ENCODE measurements at places on chromosomes 5 and 9.

DNA sequence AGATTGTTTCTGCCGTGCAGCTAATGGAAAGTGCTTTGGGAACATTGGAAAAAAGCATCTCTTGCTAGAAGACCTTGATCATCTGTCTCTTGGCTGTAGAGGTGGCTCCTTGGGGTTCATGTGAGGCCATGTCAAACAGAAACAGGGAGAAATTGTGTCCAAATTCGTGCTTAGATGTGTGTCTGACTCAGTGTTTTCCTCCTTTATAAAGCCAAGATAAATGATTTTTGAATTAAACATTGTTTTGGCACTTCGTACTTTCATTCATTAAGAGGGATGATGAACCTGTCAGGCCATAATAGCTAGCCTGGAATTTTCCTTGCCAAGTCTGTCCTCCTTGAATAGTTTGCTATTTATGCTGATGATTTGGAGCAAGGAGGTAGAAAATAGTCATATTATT is 143.8 kb downstream of the FBXL7 start:
- DNase-seq = no peak

DNA sequence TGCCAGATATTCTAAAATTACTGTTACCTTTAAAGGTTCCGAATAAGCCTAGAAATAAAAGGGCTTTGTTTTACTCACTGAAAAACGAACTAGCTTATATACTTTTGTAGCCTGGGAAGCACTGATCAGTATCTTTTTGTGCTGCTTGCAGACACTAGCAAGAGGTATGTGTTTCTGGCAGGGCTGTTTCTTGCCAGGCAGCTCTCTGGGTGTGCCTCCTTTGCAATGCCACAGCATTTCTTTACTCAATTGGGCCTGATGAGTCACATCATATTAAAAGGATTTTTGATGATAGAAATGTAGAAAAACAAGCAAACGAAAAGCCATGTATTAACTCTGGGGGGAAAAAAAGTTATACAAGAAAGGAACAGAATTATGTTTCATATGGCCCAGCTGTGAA is 35.6 kb downstream of the CD180 start:
- no peak for DNase-seq

- no peak for DNase-seq
Measured at GRCh38 chr9:101848485-101848919, 110.1 kb upstream of the GRIN3A start.

GRCh38 chr9:105176194-105176593 is 68.3 kb upstream of the SLC44A1 start:
- no peak for DNase-seq

- no peak for DNase-seq
Measured at GRCh38 chr9:81035171-81035570, 654.2 kb downstream of the TLE1 start.

- DNase-seq = no peak
Measured at GRCh38 chr9:20474496-20474895, 147.8 kb downstream of the MLLT3 start.

DNA sequence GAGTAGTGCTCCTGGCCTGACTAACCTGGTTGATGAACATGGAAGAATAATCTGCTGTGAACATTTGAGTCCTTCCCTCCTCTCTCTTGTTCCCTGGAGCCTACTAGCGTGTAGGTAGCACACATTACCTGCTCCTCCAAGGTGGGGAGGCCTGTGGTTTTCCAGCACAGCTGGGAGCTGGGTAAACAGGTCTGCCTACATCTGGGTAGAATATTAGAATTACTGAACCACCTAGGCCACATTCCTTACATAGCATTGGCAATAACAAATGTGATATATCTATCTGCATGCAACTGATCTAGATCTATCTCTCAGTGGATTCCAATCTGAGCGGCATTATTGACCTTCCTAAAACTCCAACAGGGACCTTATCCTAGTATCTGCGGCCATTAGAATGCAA is 151.0 kb upstream of the ZNF366 start:
- DNase-seq = no peak

- no peak for DNase-seq
Measured at GRCh38 chr5:82522897-82523296, 244.7 kb upstream of the RPS23 start.

DNA sequence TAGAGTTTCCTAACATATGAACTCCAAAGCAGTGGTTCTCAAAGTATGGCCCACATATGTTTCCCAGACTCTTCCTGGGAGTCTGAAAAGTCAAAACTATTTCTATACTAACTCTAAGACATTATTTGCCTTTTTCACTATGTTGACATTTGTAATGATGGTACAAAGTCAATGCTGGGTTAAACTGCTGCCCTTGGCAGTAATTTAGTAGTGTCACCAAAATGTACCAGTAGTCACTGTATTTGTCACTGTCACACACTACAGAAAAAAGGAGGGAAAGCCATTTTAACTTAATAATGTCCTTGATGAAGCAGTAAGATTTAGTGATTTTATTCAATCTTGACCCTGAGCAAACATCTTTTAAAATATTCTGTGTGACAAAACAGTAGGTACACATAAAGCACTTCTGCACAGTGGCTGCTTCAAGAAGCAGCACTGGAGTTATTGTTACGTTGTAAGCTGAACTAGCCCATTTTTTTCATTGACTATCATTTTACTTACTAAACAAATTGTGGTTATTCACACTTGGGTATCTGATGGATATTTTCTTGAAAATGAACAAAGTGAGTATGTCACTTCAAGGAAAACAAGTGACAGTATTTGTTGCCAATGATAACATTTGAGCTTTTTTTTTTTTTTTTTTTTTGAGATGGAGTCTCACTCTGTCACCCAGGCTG is 90.3 kb downstream of the NR6A1 start:
- no peak for DNase-seq

DNA sequence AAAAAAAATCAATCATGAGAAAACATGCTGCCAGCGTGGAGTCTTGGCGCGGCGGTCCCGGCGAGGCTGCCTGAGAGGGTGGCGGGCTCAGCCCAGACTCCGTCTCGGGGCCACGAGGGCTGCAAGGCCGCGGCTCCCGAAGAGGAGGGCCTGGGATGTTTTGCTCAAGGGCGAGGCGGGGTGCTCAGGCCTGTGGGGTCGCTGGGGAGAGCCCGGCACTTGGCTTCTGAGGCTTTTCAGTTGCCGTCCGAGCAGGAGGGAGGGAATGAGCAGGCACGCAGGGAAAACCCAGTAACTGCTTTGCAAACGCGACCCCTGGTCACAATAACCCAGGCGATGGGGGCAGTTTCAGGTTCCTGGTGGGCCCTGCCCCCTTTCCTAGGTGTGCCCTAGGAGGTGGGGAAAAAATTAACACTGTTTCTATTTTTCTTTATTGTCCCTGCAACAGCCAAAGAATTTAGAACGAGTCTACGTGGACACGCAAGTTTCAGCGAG is 3.2 kb upstream of the IRX2 start:
- no peak for DNase-seq

DNA sequence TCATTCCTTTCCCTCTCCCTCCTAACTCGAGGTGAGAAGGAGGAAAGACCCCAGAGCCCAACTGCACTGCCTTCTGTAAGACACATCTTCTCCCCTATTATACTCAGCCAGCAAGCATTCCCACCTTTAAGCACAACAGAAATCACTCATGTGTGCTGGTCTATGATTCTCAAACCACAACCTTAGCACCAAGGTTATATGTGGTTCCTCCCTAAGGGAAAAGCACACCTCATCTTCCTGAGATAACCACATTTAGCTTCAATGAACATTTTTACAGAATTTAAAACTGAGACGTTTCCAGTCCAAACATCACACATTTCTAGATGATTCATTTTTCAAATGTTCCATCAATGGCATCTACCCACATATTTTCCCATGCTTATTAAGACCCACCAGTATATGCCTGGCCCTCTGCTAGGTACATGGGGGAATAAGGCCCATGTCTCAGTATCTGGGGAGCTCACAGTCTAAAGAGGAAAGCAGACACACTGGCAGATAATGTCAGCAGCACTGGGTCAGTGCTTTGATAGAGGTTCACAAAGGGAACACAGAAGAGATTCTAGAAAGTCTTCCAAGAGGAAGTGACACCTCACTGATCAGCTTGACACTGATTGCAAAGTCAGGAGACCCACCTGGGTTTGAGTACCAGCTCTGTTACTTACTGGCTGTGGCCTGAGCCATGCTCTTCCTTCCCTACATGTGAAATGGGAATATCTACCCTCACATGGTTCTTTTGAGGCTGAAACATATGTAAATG is 245.4 kb downstream of the DENND1A start:
- DNase-seq = no peak

DNA sequence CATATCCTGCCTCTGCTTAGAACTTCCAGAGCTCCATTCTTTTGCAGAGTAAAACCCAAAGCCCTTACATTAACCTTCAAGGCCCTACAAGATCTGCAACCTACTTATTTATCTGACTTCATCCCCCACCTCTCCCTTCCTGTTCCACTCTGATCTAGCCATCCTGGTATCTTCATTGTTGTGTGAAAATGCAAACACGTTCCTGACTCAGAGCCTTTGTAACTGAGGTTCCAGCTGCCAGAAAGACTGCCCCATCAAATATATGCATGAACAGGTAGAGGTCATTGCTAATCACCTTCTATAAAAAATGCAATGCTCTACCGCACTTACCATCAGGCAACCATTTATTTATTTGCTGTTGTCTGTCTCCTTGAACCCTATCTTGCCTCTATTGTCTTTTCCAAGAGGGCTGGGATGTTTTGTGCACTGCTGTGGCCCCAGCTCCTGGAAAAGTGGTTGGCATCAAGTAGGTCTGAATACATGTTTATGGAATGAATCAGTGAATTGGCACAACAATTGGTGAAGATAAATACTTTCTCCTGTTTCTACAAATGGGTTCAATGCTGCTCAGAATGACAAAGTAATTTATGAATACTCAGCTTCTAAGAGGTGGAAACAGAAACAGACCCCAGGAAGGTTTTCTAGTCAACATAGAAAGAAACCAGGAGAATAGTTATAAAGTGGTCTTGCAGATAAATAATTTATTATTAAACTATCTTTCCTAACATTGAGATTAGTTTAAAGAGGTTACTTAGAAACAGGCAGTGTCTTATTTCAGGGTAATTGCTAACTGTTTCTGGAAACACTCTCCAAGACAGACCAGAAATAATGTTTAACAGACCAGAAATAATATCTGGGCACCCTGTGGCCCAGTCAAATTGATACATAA is 230.6 kb upstream of the CD180 start:
- DNase-seq = no peak

DNA sequence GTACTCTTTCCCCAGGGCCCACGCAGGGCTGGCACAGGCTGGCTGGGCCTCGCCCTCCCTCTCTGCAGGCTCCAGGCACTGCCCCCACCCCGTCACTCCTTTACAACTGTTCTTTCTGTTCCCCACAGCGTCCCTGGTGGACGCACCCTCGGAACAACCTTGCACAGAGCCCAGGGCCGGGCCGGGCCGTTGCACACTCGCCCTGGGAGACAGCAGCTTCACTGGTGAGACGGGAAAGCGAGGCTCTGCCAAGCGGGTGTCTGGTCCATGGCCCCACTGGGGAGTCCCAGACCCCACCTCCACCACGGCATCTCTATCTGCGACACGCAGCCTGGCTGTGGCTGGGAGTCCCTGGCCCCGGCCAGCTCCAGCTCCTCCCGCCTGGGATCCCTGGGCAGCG is 18.4 kb upstream of the QSOX2 start:
- DNase-seq = no peak

GRCh38 chr9:104961238-104961637 is 33.3 kb upstream of the ABCA1 start:
- DNase-seq = no peak

- no peak for DNase-seq
Measured at GRCh38 chr5:39816156-39816845, 391.5 kb upstream of the DAB2 start.

- no peak for DNase-seq
Measured at GRCh38 chr9:97571664-97572063, 61.5 kb downstream of the TSTD2 start.

DNA sequence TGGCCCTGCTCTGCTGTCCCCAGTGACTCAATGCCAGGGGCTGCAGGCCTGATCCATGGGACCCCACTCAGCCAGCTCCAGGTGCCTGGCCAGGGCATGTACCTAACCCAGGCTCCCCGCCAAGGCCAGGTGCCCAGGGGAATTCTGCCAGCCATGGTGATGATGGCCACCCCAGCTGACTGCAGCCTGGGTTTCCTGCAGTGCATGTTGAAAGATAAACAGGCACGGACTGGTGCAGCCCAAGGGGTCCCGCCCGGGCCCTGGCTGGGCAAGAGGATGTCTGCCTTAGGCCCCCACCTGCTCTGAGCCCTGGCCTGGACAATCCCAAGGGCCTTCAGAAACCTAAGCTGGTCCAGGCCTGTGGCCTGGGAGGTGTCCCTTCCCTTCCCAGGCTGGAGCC is 1.2 kb downstream of the ABCA2 start:
- DNase-seq = no peak

GRCh38 chr5:96952118-96952750 is 16.4 kb downstream of the LNPEP start:
- DNase-seq = no peak

Data from stimulated activated CD8-positive, alpha-beta memory T cell treated with anti-CD3 and anti-CD28 coated beads, Interleukin-7, amount 100 ng/mL, for 1 hour (primary cell).